Globus pallidus (tissue), 1 donor: ENCODE measurements at places on chromosomes 1 and 21.

DNA sequence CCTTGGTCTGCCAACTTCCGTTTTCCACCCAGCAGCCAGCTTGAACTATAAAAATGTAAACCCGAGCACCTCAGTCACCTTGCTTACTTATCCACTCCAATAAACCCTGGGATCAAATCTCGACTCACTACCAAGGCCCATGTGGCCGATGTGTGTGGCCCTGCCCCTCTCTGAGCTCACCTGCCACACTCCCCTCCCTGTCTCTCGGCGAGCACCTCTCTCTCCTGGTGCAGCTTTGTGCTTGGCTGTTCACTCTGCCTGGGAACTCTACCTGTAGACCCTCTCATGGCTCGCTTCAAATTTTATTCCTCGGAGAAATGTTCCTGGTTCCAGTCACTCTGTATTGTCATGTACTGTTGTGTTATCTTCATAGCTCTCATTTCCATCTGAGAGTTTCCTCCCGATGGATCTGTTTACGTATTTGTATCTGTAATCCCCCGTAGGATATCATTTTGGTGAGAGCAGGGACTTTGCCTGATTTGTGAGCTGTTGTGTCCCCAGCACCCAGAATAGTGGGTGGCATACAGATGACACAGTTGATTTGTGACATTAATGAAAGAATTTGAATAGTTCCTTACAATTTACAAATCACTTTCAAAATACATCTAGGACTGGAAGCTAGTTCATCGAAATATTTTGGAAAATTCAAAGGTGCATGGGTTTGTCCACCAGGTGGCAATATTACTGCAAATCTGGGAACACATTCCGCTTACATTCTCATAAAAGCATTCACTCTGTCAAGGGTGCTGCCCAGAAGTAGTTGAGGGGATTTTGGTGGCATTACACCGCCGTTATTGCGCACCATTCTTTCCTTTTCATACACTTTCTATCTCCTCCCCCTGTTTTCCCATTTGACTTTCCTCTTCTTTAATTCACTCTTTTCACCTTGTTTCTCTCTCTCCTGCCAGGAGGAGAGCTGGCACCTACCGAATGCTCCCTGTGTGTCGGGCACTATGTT, 95.3 kb downstream of the ABCA4 start:
- peak; percentile 34 for DNase-seq

DNA sequence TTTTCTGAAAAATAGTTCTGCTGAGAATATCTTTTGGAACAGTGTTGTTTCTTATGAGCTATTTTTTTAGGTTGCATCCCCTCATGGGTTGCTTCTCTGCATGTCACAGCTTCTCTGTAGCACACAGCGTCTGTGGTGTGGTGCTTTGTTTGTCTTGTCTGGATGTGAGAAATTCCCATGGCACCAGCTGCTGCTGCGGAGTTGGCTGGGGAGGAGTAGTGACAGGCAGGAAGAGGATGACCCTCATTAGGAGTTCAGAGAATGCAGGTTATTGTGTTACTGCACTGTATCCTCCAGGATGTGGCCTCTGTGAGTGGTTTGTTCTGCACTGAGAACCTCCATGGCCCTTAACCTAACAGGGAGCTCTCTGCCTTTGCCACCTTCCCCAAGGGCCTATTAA, 64.8 kb downstream of the TSEN15 start:
- DNase-seq = no peak

DNA sequence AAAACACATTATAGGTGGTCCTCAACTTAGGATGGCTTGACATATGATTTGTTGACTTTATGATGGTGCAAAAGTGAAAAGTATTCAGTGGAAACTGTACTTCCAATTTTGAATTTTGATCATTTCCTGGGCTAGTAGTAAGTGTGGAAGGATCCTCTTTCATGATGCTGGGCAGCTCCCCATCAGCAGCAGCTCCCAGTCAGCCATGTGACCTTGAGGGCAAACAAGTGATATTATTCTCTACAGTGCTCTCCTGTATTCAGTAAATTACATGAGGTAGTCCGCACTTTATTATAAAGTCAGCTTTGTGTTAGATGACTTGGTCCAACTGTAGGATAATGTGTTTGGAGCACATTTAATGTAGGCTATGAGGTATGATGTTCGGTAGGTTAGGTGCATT, 36.4 kb downstream of the SLC22A15 start:
- DNase-seq = peak; percentile 75

DNA sequence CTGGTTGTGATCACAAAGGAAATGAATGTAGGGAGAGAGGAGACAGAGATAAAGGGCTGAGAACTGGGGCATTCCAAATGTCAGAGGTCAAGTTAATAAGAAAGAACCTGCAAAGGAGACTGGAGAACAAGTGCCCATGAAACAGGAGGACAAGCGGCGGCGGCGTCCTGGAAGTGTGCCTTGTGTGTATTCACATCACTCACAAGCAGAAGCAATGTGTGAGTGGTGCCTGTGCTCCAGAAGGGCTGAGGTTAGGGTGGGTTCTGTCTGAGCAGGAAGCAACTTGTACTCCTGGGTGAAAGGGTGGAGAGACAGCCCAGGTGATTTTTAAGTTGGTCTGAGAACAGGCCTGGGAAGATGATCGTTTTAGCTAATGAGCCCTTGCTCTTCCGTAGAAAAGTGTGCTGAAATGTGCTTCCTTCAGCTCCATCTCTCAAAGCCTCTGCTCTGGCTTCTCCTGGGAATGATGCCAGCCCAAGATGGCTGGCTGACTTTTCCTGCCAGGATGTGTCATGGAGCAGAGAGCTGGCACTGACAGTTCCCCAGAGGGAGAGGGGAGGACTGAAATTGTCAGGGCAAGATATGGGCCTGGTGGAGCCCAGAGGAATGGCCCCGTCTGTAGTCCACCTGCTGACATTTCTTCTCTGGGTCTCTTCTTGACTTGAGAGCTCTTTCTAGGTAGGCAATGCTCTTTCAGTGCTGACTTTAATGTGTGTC, 25.1 kb upstream of the PLEKHA6 start:
- DNase-seq = peak; percentile 58

DNA sequence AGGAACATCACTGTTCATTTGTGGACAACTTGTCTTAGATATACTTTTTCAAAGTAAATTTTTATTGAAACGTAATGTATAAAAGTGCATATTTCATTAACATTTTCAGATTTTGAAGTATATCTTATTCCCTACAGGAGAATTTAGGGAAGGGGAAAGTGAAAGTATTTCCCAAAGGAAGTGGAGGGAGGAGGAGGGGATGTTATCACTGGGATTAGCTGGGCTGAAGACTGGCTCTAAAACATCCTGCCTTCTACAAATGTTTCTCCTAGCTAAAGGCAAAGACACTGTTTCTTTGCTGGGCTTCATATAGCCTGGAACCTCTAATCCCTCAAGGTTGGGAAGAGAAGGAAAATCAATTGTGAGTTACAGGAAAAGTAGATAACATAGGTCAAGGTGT, 7.1 kb upstream of the ZNF697 start:
- no peak for DNase-seq

- DNase-seq = no peak
Observed at GRCh38 chr21:43884012-43884860, 19.2 kb downstream of the AGPAT3 start.

DNA sequence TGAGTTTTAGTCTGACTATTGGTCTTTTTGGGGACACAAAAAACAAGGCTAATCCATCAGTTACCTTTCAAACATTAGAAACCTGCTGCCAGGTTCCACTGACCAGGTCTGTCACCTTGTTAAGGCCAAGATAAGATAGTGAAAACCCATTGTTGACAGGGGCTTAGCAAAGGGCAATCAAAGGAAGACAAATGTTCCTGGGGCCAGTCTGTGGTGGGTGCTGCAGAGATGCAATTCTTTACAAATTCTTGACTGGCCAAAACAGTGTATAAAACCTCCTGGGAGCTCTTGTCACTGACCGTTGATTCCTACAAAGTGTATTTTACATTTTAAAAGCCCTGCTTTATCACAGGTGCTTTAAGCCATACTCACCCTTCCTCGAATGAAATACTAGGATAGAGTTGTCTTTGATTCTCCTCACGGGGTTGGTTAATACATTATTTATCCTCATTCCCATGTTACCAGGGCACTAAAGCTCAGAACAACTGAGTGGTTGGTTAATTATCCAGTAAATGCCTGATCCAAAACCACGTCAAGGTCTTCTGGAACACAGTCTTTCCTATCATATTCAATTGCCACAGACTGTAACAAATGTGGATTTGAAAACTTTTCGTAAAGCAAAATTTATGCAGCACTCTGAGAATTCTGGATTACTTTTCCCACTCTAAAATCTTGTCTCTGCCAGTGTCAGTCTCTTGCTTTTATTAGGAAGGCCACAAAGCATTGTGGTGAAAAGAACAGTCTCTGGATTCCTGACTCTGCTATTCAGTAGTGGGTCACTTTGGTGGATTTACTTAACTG, 77.2 kb downstream of the NRIP1 start:
- no peak for DNase-seq

GRCh38 chr1:175675017-175675416, 68.4 kb downstream of the TNR start:
- peak; percentile 25 for DNase-seq

GRCh38 chr1:11307852-11308251, 34.9 kb downstream of the UBIAD1 start:
- no peak for DNase-seq

DNA sequence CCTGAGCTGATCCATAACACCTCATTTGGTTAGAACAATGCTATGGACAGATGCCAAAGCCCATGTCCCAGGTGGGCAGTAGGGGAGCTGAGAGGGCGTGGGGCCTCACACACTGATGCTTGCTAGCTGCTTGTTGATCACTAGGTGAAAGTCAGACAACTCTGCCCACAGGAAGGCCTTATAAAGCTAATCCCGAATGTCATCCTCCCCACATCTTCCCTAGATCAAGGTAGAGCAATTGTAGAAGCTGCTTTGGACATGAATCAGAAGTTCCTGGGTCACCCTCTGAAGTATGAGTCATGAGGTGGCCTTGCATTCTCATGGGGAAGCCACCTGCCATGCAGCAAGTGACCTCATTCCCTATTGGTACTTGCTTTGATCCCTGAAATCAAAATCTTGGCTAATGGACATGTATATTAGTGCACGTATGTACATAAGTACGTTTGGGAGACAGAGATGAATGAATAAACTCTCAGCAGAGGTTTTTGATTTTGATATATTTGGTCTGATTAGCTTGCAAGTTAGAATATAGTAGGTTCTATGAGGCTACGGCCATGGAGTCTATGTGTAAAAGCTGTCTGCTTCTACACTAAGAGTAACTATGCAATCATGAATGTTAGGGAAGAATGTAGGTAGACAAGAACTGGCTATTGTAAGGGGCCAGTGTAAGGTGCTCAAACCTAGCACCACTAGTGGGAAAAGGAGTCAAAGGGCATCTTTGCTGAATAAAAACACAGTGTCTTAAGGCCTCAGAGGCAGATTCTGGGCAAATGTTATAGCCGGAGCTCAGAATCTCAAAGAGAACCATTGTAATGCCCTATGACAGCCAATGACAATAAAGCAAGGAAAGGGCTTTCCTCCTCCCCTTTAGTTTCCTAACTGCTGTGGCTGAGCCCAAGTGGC, 52.6 kb downstream of the ABCA4 start:
- DNase-seq = peak; percentile 24

- no peak for DNase-seq
Observed at GRCh38 chr1:211497489-211498045, 5.6 kb upstream of the RD3 start.

- DNase-seq = no peak
Observed at GRCh38 chr1:92117526-92117925, 37.4 kb downstream of the BTBD8 start.

- no peak for DNase-seq
Observed at GRCh38 chr21:19018529-19018928, 614.9 kb upstream of the TMPRSS15 start.

DNA sequence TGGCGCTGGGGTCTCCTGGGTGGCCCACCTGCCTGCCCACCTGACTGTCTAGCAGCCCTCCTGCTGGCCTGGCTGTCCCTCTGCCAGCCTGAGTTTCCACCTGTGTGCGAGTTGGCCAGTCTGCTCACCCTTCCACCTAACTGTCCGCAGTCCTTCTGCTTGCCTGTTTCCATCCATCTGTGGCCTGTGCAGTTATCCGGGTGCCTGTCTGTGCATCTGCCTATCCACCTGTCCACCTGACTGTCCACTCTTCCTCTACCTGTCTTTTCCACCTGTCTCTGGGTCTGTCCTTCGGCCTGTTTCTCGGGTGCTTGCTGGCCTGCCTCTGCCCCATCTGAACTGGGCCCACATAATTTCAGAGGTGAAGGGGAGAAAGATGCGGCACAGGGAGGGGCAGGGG, 1.9 kb downstream of the KCNQ4 start:
- DNase-seq = no peak

GRCh38 chr21:31913182-31913608, 40.4 kb downstream of the HUNK start:
- DNase-seq = no peak

DNA sequence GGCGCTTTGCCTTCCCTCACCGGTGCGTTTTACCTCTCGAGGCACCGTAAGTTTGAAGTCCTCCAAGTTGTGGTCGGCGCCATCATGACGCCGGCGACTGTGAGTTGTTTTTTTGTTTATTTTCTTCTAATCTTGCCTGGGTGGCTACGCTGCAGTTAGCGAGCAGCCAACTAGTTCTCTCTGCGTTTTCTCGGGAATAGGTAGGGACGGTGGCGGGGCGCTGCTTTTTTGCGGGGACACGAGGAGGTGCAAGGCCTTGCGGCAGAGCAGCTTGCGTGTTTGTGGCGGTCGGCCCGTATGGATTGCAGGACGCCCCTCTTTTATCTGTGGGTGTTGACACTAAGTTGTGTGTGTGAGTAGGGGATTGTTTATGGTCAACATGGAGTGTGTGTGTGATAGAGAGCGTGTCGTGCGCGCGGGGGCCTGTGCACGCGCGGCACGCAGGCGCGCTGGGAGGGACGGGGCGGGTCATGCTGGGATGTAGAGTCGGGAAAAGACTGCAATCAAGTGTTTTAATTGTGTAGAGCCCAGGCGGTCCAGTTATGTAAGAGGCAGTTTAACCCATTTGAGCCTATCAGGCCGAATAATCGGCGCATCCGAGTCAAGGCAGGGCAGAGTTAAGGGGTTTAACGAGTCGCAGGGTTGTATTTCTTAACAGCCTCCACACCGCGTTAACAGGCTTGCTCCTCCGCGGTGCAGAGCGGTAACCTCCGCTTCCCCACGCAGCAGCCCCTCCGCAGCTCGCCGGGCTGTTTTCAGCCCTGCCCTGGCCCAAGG, 1.2 kb upstream of the NEGR1 start:
- peak; percentile 90 for DNase-seq

- DNase-seq = no peak
Observed at GRCh38 chr21:41333752-41334151, 17.2 kb downstream of the FAM3B start.

- no peak for DNase-seq
Observed at GRCh38 chr1:29454616-29455380, 218.5 kb downstream of the PTPRU start.

- no peak for DNase-seq
Observed at GRCh38 chr1:230058626-230059025, 8.4 kb upstream of the GALNT2 start.

DNA sequence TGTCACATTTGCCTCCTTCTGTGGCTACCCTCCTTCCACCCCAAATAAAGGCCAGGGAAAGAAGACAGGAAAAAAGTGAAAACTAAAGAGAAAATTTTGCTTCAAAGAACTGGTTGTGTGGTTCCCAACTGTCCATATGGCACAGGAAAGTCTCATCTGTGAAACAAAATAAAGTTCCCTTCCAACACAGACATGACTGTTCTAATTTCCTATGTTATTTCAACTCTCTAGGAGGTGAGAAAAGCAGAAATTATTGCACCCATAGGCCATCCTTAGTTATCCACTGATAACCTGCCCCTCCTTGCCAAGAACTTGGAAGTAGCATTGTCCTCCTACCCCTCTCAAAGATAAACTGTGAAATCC, 8.1 kb upstream of the RAB29 start:
- no peak for DNase-seq
